ENCODE measurements at places on chromosomes 7 and 10.

GRCh38 chr7:90660819-90661218 is 64.7 kb downstream of the CDK14 start:
- no peak for DNase-seq

DNA sequence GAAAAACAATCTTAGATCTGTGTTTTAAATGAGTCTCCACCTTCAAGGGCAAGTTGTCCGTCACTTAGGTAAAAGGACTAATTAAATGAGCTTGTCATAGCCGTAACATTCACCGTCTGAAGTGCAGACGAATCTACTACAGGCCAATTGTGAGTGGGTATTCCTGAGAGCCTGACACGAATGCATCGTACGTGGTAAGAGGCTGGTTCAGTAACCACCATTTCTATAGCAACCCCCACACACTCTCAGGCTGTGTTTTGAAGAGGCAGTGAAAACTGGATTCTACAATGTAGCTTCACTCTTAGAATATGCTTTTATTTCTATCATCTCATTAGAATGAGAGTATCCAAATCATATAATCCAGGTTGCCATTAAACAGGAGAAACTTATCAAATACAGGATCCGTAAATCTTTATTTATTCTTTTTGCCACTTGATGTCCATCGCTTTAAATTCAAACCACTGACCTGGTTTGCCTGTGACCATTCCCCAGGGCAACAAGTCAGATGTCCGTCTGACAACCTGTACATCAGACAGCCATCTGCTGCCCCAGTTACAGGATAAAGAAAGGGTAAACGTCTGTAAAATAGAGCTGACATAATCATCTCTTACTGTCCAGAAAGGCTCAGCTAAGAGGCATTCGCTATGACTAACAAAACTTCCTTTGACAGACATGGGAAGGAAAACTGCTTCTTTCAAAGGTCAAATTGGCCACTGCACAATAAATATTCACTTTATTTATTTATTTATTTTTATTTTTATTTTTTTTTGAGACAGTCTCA is 70.3 kb upstream of the NMT2 start:
- peak; percentile 22 for DNase-seq

- no peak for DNase-seq
Measured at GRCh38 chr7:97119747-97120146, 2.2 kb downstream of the SDHAF3 start.

GRCh38 chr10:8556321-8556720 is 501.8 kb downstream of the GATA3 start:
- DNase-seq: no peak

DNA sequence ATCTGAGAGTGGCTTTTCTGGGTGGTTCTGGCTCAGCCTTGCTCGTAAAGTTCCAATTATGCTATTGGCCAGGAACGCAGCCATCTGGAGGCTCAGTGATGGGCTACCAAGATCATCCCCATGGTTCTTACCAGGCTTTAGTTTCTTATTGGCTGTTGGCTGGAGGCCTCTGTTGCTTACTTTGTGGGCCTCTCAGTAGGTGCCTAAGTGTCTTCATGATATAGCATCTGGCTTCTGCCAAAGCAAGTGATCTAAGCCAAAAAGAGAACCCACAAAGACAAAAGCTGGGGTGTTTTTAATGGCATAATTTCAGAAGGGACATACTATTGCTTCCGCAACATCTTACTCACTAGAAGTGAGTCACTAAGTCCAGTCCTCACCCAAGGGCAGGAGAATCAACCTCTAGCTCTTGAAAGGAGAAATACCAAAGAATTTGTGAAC is 132.0 kb upstream of the MDFIC start:
- no peak for DNase-seq

DNA sequence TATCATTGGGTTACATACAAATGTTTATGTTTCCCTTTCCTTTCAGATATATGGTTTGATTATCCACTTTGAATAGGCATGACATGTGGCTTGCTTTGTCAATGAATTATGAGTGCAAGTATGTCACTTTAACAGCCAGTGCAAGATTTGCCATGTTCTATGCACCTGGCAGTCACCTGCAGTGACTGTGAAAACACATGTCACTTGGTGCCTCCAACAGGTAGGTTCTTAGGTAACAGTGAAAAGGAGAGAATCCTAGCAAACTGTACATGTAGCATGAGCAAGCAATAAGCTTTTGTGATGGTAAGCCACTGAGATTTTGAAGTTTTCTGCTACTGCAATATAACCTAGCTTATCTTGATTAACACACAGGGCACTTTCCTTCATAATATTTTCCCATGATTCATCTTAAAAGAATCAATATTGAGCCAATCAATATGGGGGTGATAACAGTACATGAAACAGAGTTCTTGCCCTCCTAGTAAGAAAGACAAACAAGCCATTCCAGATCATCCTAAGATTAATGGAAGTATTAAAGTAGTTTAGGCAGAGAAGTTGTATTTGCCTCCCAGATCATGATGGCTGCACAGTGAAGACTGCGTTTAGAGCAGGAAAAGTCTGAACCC is 7.9 kb upstream of the RALA start:
- no peak for DNase-seq

DNA sequence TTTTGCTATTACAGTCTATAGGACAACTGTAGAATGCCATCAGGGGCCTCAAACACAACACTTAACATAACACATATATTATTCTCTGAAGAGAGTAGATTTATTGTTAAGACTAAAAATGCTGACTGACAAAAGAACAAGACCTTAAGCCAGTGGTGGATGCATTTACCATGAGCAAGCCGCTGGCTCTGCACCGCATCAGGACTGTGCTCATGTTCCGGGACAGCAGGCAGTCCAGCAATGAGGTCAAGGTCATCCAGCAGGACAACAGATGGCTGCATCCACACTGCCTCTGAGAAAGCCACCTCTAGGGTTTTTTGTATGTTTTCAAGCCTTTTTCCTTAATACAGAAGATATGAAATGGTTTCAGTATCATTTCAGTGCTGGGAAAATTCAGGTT is 23.8 kb downstream of the PEX1 start:
- no peak for DNase-seq

DNA sequence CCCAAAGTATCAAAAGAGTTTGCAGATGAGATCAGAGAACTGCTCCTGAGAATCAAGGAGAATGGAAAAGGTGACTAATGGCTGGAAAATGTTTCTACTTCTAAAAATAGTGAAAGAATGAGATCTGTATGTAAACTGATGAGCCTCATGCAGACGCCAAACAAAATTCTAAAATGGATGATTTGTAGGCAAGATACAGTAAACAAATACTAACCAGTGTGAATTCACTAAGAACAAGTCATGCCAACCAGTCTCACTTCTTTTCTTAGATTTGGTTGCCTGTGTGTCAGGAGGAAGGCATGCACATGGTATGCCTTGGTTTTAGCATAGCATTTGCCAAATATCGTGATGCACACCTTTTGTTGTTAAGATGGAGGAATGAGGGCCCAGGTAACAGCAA is 94.9 kb upstream of the PIK3CG start:
- no peak for DNase-seq

DNA sequence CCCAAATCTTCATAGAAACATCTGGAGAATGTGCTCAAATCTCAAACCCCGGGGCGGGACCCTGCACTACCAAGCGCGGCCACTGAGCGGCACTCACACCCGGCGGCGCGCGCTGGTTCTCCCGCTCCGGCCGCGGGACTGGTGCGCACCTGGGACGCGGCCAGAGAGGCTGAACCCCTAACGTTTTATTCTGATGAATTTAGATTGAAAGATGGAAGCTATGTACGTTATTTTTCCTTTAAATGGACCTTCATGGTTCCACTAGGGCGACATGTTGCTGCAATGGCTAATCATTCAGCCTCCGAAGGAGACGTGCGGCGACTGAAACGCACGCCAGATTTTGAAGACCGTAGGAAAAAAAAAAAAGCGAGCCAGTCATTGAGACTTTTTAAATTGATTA is 107.0 kb upstream of the INSIG1 start:
- no peak for DNase-seq

GRCh38 chr10:67861750-67862432 is 22.6 kb upstream of the SIRT1 start:
- DNase-seq: no peak

DNA sequence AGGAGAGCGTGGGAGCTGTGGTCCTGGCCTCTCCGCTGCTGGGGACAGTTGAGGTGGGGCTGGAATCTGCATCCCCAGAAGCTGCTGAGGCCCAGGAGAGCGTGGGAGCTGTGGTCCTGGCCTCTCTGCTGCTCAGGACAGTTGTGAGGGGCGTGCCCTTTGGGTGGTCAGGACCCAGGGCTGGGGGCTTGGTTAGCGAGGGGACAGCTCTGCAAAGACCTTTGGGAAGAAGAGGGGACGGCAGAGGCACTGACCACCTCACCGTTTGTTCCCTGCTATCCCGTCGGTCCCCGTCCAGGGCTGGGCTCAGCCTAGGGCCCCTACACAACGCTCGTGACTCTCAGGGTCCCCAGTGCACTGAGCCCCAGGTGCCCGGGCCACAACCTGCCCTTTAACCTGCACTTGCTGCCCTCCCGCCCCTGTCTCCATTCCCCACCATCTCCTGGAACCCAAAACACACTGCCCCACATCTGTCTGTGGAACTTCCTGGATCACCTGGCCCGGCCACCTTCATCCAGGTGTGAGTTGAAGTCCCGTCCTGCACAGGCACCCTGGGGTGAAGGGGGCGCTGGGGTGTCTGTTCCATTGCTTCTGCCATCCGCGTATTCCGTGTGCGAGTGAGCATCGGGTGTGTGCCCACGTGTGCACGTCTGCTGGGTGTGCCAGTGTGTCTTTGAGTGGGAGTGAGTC is 14.1 kb downstream of the FOXL3 start:
- DNase-seq: no peak

DNA sequence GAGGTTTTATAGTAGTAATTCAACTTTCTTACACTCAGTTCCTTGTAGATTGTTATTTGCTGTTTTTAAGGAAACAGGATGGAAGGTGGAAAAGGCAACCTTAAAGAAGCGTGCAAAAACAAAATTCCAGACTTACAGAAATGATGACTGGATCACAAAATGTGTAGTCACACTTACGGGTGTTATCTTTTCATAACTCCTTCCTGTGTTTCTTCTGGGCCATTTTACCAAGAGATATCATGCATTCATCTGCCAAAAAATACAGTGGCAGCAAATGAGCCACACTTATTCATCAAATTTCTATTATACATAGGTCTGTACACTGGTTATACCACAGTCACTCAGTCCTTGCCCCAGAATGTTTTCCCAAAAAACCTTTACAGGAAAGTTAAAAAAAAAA is 94.3 kb upstream of the IL6 start:
- no peak for DNase-seq

GRCh38 chr10:92278996-92279696 is 11.7 kb downstream of the CPEB3 start:
- DNase-seq: no peak

DNA sequence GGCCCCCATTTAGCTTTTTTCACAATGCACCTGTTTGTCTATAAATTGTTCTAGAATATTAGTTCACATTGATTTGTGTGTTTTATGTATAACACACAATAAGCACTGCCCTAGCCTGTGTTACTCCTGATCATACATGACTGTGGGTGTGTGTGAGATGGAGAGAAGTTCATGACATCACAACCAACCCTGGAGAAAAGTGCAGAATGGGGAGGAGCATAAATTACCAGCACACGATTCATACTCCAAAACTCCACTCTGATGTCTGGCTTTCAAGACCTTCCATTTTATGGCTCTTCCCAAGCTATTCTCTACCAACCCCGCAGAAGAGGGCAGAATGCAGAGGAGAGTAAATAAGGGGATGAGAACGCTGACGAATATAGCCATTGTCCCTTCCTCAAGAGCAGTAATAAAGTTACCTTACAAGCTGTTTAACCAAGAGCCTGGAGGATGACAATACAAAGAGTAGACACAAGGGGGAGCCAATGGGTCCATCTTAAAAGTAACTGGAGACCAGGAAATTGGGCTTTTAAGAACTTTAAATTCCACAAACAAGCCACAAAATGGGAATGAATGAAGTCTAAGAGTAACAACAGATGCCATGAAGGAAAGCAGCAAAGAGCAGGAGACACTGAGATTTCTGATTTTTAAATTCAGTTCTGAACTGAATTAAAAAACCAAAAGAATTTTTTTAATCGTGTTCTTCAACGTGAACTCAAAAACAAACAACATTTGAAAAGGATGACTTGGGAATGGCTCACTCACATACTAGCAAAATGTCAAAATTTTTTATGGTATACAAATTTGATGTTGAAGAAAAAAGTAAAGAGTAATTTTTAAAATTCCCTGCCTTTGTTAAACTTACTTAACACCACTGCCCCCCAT is 159.6 kb downstream of the PARD3 start:
- peak; percentile 84 for DNase-seq

DNA sequence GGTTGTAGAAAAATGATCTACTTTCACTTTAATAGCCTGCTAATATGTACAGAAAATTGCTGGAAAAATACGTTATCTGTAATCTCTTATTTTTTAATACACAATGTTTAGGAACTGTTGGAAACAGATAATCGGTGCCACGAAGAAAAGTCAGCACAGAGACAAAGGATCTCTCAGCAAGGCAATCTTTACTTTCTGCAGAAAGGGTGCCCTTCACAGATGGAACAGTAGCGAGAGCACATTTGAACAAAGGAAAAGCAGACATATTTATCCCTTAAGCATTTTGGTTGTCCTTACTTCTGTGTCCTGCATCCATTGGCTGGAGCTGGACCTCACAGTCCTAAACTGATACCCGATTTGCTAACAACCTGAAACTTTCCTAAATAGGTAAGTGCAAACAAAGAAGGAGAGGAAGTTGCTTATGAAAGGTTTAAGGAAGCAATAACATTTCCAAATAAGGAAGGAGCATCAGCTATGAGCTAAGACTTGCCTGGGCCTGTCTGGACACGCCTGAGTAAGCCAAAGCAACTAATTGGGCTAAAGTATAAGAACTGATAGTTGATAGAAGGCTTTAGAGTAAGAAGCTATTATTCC is 640.0 kb downstream of the SH2D4B start:
- no peak for DNase-seq

GRCh38 chr10:69650589-69651261 is 20.7 kb downstream of the FAM241B start:
- no peak for DNase-seq

- DNase-seq: no peak
Measured at GRCh38 chr10:113527211-113527906, 25.5 kb upstream of the HABP2 start.

DNA sequence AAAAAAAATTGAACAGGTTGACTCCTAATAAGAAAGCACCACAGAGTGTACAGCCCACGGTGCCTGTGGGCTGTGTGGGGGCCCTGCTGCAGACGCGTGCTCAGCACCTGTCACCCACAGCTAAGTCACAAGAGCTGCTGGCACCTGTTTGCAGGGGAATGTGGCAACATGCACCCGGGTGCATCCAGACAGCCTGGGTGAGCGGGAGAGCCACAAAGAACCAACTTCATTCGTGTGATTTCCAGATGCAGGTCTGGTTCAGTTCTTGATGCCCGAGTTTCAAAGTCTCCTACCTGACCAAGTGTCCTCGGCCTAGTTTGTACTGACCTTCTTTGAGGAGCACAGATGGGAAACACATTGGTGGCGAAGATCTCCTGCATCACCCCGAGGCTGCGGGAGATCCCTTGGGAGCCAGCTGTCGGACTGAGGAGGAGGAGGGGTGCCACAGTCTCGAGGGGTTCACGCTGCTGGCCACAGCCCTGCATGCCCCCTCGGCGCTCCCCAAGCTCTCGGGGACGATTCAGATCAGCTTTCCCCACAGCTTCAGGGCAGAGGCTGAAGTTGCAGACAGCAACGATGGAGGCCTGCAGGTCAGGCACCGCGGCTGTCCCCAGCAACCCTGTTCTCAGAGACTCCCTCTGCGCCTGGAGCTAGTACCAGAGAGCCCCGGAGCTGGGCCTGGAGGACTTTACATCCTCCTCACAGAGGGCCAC is 35.3 kb downstream of the AMZ1 start:
- no peak for DNase-seq

- no peak for DNase-seq
Measured at GRCh38 chr10:88651101-88651551, 13.1 kb upstream of the LIPF start.

- no peak for DNase-seq
Measured at GRCh38 chr10:102247734-102248133, 2.4 kb downstream of the GBF1 start.
